ENCODE measurements at places on chromosomes 12 and 14. TPM values are rescaled to one million over a fixed set of nuclear protein-coding genes. Genes with fewer than 3 reads are reported as not detected.

Gene C12orf42
- total RNA-seq = not detected

Gene SIX6
- not detected for total RNA-seq

Gene RTN1
- 1.6 TPM for total RNA-seq

Gene DIP2B
- total RNA-seq = 21.4 TPM

Gene KLRC4
- total RNA-seq = not detected

Gene CEP128
- 2.6 TPM for total RNA-seq

Data from smooth muscle cell of bladder (primary cell).